ENCODE measurements at places on chromosomes 7 and 10.

- no peak for DNase-seq
These were observed 948.8 kb upstream of the POT1 start for GRCh38 chr7:125878235-125878956.

DNA sequence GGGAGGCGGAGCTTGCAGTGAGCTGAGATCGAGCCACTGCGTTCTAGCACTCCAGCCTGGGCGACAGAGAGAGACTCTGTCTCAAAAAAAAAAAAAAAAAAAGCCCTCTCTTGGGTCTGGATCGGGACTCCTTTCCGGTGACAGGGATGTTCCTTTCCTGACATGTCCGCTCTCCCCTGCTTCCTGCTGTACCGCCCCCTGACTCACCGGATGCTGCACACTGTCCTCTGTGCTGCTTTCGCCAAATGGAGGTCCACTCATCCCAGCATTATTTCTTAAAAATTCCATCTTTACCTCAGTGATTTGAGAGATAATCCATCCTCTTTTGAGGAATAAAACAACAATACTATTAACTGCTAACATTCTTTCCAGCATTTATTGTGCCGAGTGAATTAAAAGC, 113.8 kb upstream of the EEPD1 start:
- DNase-seq: no peak

GRCh38 chr7:157392256-157393037, 55.6 kb downstream of the DNAJB6 start:
- no peak for DNase-seq

DNA sequence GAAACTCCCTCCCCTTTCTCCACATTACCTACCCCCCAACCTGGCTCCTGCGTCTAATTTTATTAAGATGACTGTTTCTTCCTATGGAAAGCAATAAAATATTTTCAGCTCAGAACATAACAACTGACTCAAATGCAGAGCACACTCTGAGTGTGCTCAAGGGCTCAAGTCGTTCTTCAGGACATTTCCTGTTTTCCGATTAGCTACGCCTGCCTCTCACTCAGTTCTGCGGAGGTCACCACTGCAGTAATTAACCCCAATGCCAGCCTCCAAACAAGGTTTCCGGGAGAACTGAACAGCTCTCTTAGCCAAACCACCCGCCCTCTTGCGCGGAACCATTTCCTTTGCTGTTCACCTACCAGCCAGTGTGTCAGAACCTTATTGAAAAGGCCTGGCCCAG, 19.3 kb downstream of the MYOF start:
- no peak for DNase-seq

- DNase-seq: no peak
These were observed 52.0 kb downstream of the PTEN start for GRCh38 chr10:87915406-87915805.

- no peak for DNase-seq
These were observed 119.0 kb downstream of the BTAF1 start for GRCh38 chr10:92042541-92042940.

DNA sequence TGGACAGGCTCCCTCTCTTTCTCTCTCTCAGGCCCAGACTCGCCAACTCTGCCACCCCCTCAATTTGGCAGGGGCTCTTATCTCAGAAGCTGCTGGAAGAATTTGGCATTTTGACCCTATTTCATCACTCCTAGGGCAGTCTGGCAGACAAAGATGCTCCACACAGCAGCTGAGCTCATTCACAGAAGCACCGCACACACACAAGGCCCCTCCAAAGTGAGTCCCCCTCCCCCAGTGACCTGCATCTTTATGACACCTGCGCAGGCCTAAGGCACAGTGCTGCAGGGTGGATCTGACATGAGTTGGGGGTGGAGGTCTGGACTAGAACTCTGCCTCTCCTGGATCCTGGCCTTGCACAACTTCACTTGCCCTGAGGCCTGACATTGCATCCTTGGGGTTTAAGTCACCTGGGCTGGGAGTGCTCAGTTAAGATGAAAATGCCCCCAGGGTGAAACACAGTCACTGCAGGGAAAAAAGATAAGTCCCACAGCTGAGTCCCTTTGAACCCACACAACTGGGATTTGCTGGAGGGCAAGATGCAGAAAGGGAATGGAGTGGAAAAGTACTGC, 41.1 kb upstream of the DUSP5 start:
- peak; percentile 50 for DNase-seq

GRCh38 chr7:146117576-146117975, 975 bp downstream of the CNTNAP2 start:
- DNase-seq: no peak

GRCh38 chr7:188727-189500, 3.5 kb upstream of the FAM20C start:
- no peak for DNase-seq

DNA sequence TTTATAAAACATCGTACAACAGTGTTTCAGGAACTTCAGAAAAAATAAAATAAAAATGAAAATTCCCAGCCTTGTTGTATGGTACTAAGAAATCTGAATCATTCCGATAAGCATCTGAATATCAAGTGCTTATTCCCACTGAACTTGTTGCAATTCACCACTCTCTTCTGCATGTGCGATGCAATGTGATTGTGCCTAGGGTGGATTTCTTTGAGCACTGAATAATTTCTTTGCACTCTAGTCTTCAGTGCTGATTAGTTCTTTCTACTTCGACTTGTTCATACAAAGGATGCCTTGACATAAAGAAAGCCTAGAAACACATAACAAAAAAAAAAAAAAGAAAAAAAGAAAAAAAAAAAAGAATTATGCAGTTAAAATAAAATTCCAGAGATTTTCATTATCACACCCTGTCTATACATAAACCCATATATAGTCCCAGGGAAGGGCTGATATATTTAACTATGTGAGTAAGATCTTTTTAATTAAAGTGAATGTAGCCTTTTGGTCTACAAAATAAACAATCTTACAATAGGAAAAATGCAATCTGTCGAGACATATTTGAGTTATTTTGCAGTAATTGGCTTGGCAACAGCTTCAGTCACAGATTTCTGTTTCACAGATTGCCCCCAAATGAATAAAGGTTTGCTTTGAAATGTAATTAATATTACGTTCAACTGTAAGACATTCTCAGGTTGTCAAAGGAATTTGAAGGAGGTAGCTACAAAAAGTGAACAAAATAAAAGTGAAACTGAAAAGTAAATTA, 1118.9 kb upstream of the CELF2 start:
- no peak for DNase-seq

DNA sequence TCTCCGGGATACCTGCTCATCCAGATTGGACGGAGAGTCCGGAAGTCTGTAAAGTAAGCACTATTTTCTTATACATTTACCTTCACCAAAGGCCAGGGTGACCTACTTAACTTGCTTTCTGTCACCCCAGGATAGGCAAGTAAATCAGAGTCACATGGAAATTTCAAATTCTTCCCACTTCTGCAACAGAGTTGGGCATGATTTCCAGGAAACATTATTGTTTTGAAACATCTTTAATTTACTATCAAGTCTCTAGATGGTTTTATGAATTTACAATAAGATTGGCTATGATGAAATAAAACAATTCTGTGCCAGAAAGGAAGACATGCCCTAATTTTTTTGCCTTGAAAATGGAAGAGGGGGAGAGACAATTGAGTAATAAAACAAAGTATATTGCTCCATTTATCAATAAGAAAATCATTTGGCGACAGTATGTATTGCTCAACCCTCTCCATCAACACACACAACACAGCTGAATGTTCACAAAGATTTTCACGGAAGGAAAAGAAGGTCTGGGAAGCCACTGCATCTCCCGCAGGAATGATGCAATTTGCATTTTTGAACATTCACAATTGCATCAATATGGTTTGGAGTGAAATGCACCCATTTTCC, 702.8 kb downstream of the PARD3 start:
- DNase-seq: no peak

DNA sequence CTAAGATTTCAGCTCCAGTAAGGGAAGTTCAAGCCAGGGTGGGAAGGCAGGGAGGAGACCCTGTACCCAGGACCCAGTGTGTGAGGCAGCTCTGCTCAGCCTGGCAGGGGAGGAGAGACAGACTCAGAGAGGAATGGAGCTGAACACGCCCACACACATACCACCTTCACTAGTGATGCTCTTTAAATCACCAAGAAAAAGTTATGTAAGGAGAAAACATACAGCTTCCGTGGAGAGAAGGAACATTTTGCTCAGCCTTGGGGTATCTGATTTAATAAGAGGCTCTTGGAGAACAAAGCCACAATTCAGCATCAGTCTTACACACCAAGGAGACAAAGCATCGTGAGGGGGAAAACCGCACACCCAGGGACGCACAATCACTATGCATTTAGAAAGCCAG, 62.9 kb downstream of the PRKAG2 start:
- DNase-seq: no peak

DNA sequence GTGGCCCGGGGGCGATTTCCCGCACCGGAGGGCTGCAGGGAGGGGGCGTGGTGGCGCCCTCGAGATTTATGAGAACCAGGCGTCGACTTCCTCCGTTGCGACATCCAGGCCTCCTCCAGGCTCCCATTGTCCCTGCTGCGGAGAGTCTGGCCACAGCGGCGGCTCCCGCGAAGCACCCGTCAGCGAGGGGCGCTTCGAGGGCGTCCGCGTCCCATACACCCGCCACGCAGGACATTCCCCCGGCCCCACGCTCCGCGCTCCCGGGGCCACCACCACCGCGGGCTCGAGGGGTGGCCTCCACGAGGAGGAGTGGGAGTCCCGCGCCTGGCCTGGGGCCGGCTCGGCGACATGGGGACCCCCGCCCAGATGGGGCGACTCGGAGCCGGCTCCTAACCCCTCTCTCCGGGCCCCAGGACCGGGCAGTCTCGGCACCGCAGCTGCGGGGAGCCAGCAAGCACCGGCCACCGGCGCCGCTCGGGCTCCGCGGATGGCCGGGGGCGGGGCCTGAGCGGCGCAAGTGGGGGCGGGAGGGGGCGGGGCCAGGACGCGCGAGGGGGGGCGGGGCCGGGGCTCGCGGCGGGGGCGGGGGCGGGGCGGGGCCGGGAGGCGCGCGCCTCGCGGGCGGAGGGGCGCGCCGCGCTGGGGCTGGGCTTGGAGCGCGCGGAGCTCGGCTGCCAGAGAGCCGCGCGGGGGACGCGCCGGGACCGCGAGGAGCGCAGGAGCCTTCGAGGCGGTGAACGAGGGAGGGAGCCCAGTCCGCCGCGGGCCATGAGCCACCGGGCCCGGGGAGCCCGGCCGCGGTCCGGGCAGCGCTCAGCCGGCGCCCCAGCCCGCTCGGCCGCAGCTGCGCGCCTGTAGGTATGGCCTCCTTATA, at the start of gene SH2B2:
SH2B2 (plus strand) TSS at position 632 of the 874 bp plus-strand sequence. CDS start 13,683 bp downstream, outside the sequence.
- peak; percentile 82 for DNase-seq

DNA sequence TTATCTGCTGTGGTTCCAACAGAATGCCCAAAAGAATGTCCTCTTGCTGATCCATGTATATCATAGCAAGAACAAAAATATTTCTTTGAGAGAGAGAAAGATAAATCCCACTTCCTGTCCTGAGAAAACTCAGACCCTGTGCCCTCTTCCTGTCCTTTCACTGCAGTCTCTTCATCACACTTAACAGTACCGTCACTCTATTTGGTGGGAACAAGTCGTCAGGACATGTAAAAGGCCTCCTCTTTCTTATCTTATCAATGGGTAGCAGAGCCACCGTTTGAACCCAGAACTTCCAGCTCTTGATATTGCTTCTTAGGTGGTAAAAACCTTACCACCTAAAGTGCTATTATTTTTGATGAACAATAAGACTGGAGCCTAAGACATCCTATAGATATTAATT, 43.9 kb downstream of the CHRM2 start:
- no peak for DNase-seq

- no peak for DNase-seq
These were observed 15.0 kb downstream of the CDK14 start for GRCh38 chr7:90611115-90611514.

GRCh38 chr7:44149571-44150465, 8.7 kb upstream of the MYL7 start:
- DNase-seq: peak; percentile 63

DNA sequence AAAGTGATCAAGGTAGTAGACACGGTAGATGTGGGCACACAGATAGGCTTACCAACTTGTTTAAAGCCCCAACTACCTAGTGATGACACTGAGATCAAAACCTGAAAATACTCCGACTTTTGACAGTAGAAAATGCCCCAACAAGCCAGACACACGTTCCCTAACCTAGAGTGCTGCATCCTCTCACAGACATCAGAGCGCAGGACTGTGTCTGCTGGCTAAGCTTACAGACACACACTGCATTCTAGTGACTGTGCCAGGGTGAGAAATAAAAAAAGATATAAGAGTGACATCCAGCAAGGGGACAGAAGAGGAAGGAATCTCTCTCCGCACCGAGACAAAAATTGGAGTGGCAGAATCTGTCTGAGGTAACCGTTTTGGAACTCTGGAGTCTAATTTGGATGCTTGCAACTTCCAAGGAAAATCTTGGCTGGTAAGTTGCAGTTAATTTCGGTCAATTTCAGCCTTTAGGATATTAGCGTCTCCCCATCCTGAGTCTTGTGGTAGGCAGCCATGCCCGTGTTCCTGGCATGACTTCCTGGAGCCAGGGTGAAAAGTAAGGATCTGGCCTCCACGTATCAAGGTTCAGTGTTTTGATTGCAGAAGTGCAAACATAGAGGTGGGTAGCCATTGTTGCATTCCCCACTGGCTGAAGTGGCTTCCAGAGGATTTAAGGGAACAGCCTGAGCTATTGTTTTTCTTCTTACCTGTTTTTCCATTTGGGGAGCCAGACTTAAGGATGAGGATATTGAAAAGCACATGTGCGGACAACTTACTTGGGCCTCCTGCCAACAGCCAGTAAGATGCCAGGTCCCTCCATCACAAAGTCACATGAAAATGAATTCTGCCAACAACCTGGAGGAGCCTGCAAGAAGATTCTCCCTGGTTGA, 124.1 kb downstream of the SMURF1 start:
- DNase-seq: peak; percentile 52

GRCh38 chr7:20241194-20241910, 24.2 kb upstream of the MACC1 start:
- no peak for DNase-seq

DNA sequence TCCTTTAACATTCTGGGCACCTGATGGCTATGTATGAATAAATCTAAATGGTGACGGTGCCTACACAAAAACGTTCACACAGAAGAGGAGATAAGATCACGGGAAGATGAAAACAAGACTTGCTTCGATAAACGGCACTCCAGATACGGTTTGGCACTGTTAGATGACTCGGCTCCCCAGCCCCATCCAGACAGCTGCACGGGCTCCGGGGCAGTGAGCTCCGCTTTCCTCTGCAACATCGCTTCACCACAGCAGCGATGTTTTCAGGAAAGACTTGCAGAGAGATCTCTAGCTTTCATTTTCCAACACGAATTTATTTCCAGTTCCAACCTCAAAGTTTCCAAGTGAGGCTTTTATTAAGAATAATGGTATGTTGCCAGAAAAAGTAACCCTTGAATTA, 132.1 kb downstream of the KLF6 start:
- no peak for DNase-seq
